NCI-H82 (cell line): ENCODE measurements at places on chromosomes 1 and 21.

DNA sequence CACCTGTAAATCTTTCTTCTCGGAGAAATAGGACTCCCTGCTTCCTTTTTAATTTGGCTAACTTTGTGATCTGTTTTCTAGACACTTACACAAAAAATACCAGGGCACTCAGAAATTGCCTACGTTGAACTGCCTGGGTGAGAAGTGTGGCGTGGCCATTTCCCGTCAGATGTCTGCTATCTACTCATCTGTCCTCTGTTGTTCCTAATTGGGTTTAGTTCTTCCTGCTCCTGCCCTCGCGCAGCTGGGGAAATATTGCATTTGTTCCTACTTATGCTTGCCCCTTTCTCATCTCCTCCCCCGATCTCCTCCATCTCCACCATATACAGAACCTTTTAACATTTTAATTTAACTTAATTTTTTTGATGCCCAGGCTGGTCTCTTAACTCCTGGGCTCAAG lies 55.1 kb downstream of the CD58 start:
- DNase-seq: no peak

DNA sequence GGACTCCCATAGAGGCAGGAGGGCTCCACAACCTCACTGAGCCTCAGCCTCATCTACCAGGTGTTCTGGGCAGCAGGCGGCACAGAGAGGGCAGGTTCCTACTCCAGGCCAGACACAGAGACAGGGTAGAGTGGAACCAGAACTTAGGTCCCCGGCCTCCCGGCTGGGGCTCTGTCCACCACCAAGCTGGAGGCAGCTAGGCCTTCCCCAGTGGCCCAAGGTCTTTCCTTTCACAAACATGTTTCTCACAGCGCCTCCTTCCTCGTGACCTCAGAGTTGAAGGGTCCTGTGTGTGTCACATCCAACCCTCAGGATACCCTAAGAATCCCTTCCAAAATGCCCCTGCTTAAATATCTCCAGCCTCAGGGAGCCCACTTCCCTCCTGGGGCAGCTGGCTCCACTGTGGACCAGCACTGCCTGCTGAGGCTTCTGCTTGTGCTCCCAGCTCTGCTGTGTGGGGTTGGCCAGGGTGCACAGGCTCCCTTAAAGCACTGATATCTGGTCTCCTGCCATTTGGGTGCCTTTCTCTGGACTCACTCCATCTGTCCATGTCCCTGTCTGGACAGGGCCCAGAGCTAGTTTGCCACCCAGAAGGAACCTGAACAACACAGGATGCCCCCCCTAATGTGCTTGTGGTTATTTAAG lies 33.2 kb upstream of the MAGOH start:
- DNase-seq: no peak

DNA sequence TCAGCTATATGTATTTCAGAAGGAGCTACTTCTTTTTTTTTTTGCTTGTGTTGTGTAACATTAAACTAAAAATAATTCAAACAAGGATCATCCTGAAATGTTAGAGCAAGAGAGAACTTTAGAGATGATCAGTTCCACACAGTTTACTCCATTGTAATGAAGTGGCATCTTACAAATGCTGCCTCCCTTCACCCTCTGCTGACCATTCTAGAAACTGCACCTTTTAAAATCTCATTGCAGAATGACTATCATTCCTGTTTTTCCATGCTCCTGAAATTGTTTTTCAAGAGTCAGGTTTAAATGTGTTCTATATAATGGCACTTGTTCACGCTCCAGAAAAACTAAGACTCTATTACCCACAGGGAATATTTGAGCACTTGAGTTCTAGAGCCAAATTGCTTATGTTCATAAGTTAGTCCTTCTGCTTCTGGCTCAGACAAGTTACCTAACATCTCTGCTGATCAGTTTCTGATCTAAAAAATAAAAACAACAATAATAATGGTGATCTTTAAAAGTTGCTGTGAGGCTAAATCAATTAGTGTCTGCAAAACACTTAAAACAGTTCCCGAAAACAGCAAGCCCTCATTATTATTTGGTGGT lies 21.5 kb upstream of the SLC44A5 start:
- DNase-seq: peak; percentile 75

DNA sequence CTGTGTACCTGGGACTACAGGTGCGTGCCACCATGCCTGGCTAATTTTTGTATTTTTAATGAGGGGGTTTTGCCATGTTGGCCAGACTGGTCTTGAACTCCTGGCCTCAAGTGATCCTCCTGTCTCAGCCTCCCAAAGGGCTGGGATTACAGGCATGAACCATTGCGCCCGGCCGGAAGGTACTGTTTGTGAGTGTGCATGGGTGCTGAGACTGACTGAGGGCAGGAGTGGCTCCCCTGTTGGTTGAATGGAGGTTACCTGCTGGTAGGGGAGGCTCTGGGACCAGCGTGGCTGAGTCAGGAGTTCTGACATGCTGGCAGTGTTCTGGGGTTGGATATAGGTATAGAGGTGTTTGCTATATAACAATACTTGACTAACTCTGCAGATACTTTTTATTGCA lies 10.4 kb downstream of the PRMT2 start:
- no peak for DNase-seq

GRCh38 chr1:188594542-188595235 lies 1765.9 kb downstream of the PLA2G4A start:
- no peak for DNase-seq

- DNase-seq: peak; percentile 73
Observed at GRCh38 chr1:166164995-166165660, 1.7 kb downstream of the FAM78B start.

GRCh38 chr1:181483285-181484195 lies at the start of gene CACNA1E:
Gene CACNA1E (plus strand): TSS chr1:181483517. CDS start chr1:181483745, 228 bp downstream.
- peak; percentile 26 for DNase-seq

- DNase-seq: no peak
Observed at GRCh38 chr1:229237320-229237719, 33.6 kb upstream of the RAB4A start.

GRCh38 chr1:201719812-201720521 lies 109.0 kb upstream of the IPO9 start:
- peak; percentile 53 for DNase-seq

DNA sequence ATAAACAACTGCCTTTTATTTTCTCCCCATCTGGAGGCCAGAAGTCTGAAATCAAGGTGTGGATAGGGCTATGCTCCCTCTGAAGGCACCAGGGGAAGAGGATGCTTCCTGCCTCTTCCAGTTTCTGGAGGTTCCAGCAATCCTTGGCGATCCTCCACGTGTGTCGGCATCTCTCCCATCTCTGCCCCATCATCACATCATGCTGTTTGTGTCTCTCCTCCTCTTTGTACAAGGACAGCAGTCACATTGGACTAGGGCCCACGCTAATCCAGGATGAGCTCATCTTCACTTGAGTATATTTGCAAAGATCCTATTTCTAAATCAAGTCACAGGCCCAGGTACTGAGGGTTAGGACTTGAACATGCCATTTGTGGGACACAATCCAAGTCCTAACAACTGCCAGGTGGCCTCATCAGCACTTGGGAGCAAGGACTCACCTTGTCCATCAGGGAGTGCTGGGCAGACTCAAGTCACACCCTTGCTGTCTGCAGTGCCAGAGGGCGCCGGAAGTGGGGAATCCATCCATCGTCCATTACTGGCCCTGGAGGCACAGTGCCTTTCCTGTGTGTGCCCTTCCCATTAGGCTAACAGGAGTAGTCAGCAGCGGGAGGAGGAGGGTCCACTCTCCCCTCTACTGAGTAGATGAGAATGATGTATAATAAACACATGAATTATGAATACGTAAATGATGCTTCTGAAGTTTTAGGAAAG lies 185.4 kb upstream of the AJAP1 start:
- no peak for DNase-seq

GRCh38 chr1:54357967-54358366 lies 48.2 kb downstream of the SSBP3 start:
- DNase-seq: no peak

DNA sequence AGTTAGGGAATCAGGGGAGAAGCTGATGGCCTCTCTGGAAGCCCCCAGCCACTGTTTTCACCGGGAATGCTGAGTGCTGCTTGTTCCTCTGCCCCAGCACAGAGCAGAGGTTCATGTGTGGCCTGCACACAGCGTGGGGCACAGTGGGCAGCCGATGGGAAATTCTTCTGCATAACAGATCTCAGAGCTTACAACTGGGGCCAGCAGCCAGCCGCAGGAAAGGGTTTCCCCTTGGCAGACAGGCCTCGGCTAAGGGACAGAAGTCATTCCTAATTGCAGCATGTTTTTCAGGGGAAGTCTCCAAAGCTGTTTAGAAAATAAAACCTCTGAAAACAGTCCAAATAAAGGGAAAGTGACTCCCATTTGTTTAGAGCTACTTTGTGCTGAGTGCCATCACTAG lies 22.6 kb downstream of the HMGB4 start:
- no peak for DNase-seq

DNA sequence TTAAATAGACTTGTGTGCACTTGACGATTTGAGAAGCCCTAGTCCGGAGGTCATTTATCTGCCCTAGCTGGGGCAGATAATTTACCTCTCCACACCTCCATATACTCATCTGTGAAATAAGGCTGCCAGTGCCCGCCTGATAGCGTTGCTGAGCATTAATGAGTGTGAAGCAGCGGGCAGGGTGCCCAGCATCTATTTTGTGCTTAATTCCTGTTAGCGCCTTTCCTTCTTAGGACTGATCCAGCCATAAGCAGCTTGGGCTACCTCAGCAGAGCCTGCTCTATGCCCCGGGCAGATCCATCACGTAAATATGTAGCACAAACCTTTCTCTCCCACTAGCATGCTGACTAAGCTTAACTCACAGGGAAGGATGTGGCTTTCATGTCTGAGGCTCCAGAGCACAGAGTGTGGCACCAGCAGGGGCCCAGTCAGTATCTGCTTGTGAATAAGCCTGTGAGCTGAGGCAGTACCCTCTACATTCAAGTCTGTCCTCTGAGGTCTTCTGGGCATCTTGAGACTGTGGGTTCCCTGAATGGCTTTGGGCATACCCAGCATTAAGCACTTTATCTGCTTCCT lies 21.5 kb upstream of the RNF187 start:
- peak; percentile 69 for DNase-seq

DNA sequence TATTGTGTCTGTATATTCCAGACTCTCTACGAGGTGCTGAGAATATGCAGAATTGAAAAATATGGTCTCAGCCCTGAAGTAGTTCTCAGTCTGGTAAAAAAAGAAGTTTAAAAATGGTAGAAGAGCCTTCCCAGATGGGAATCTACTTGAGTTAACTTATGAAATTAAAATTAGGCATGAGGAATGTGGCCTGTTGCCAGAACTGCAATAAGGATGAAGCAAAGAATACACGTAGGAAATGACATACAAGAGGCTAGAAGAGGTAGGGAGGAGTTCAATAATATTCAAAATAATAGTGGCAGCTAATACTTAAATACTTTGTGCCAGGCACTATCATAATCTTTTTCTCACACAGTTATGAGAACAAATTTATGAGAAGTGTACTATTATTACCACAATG lies 6.3 kb downstream of the ASPM start:
- no peak for DNase-seq

DNA sequence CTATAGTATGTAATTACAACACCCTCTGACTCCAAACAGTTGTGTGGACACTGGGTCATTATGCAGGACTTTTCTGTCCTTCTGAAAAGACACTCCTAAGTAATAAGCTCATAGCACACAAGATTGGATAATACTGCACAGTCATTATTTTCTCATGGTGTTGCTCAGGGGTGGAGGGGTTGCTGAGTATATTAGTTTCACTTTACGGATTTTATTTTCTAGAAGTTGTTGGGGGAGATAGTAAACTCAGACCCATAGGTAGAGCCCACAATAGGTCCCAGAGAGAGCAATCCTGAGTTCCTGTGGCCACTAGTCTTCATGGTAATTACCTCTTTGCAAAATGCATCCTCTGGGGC lies 53.4 kb downstream of the DUSP10 start:
- DNase-seq: no peak

- DNase-seq: no peak
Observed at GRCh38 chr21:46093668-46094400, 4.1 kb upstream of the COL6A2 start.

DNA sequence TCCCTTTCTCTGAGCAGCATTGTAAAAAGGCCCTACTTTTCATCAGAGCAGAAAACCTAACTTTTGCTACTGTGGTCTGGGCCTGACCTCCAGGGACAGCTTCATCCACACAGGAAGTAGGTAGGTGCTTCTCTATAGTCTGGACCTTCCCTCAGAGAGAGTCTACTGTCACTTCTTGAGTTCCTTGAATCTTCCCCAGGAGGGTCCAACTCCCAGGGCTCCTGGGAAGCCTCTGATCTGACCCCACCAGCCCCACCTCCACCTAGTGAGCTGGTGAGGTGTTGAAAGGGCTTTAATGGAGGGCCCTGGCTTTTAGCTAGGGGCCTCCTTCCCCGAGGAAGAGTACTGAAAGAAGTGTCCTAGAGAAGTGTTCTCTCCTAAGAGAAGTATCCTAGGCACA lies 2.7 kb upstream of the VANGL2 start:
- no peak for DNase-seq

GRCh38 chr1:152497273-152497672 lies 13.3 kb upstream of the LCE5A start:
- peak; percentile 35 for DNase-seq

GRCh38 chr1:225617479-225617878 lies 35.4 kb downstream of the ENAH start:
- peak; percentile 59 for DNase-seq

- DNase-seq: no peak
Observed at GRCh38 chr1:243621973-243622372, 228.1 kb downstream of the AKT3 start.

GRCh38 chr1:101115112-101115511 lies 89.5 kb upstream of the DPH5 start:
- DNase-seq: no peak

- no peak for DNase-seq
Observed at GRCh38 chr1:153705484-153705883, 22.4 kb upstream of the INTS3 start.

GRCh38 chr1:59290193-59290949 lies 6.5 kb upstream of the FGGY start:
- peak; percentile 57 for DNase-seq

DNA sequence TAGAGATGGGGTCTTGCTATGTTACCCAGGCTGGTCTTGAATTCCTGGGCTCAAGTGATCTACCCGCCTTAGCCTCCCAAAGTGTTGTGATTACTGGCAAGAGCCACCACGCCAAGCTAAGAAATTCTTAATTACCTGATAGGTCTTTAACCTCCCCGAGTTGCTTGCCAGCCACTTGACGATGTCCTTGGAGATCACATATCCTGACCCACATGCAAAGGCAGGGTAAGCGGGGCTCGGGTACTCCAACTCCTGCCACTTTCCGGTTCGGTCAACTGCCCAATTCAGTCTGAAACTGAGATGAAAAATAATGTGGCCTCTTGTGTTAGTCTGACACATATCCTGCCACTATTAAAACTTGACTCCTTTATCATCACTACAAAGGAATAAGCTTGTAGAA lies 50.2 kb downstream of the B3GALNT2 start:
- DNase-seq: no peak
